ENCODE measurements at places on chromosomes 7 and 10. TPM values are rescaled to one million over a fixed set of nuclear protein-coding genes. Genes with fewer than 3 reads are reported as not detected.

CREB5 gene
- polyA plus RNA-seq: 8.2 TPM

LIPJ gene
- polyA plus RNA-seq: not detected

KLF14 gene
- polyA plus RNA-seq: 0.27 TPM

GPR15LG gene
- not detected for polyA plus RNA-seq

ENTPD1 gene
- 0.47 TPM for polyA plus RNA-seq

IFRD1 gene
- polyA plus RNA-seq: 30.1 TPM

RELN gene
- polyA plus RNA-seq: 8.6 TPM

PNLIPRP1 gene
- polyA plus RNA-seq: not detected

KCNMA1 gene
- 70.0 TPM for polyA plus RNA-seq

FRMPD2 gene
- 0.16 TPM for polyA plus RNA-seq

UNCX gene
- polyA plus RNA-seq: not detected

ANAPC16 gene
- 46.0 TPM for polyA plus RNA-seq

LRRC17 gene
- 103 TPM for polyA plus RNA-seq

LRRTM3 gene
- not detected for polyA plus RNA-seq

GRCh38 chr7:95433952-95434556, 774 bp downstream of the PON2 start:
- DNase-seq: no peak

DNA sequence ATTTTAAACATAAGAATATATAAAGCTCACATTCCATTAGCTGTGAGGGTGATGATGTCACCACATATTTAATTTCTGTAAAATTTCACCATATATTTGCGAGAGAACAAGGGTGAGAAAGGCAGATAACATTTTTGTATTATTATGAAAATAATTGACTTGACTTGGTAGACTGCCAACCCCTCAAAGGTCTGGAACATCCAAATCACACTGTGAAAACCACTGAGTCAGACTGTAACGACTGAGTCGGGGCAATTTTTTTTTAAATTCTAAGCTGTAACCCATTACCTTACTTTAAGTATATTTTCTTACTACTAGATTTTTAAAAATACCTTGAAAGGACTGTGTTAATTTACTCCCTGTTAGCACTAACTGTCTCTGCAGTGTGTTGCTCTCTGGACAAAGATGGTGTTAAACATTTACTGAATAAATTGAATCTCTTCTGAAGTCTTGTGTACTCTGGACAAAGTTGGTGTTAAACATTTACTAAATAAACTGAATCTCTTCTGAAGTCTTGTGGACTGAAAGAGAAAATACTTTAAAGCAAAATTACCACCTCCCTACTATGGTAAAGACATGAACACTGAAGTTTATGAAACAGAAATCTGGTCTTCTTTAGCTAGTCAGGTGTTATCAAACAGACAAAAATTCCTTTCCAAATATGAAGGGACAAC, 14.1 kb downstream of the PDZD8 start:
- DNase-seq: peak; percentile 31

DNA sequence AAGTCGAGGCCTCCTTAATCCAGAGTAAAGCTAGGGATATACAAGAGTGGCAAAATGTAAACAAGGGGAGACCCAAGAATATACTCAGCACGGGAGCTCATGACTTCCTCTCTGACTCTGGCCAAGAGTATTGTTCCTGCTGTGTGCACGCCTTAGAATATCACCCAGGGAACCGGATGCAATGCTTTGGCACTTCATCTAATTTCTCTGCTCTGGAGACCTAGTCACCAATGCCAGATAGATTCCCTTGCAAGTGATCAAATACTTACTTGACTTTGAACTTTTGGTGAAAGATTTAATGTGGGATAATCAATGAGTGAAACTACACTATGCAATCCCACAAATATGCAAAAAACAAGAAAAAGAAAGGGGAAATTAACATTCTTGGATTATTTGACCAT, 695.5 kb downstream of the INHBA start:
- DNase-seq: peak; percentile 77

DNA sequence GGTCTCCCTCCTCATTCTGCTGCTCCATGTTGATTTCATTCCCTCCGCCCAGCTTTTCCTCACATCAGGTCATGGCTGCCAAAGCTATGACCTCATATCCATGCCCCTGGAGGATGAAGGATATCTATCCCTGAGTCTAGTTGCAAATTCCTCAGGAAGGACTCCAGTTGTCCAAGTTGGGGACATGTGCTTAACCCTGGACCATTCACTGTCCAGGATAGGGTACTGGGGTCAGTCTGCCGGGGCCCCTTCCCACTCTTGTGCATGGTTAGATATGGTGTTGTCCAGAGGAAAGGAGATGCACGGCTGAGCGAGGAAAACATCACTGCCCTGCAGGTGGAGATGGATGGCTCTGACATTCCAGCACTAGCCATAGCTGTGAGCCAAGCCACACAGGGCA, 51.9 kb upstream of the COMTD1 start:
- peak; percentile 12 for DNase-seq

DNA sequence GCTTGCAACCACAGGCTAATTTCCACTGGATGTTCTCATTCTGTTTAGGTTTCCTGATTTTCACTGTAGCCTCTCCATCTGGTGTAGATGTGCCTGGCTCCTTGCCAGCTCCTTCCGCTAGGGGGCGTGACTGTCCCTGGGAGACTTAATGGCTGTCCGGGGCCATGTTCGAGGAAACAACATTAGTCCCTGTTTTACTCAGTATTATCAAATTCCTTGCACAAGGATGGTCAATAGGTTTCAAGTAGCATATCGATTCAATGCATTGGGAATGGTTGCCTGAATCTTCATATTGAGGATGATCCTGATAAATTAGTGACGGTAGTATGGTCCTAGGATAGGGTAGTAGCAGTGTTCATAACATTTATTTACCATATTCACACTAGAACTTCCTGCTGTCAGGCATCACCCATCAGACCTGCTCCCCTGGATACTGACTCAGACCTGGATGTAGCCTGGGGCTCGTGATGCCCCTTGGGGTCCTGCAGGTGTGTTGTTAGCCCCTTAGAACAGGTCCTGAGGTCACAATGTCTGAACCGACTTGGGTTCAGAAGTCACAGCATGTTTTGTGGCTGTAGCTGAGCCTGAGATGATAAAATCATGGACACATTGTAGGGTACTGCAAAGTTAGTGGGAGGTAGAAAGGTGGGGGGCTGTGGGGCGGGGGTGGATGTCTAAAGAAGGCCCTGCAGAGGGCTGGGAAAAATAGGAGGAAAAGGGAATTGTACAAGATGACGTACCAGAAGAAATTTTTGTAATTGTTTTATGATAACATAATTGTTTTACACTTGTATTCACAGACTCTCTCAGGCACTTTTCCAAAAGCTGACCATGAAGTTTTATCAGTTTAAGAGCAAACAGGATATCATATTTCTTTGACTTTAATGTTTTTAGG, 8.9 kb upstream of the EXOC6 start:
- peak; percentile 68 for DNase-seq

GRCh38 chr7:1988533-1988930, 244.2 kb downstream of the MAD1L1 start:
- DNase-seq: no peak

GRCh38 chr10:49572594-49573114, 33.7 kb upstream of the ERCC6 start:
- DNase-seq: no peak

GRCh38 chr10:89091496-89091895, 100.9 kb downstream of the FAS start:
- peak; percentile 24 for DNase-seq

DNA sequence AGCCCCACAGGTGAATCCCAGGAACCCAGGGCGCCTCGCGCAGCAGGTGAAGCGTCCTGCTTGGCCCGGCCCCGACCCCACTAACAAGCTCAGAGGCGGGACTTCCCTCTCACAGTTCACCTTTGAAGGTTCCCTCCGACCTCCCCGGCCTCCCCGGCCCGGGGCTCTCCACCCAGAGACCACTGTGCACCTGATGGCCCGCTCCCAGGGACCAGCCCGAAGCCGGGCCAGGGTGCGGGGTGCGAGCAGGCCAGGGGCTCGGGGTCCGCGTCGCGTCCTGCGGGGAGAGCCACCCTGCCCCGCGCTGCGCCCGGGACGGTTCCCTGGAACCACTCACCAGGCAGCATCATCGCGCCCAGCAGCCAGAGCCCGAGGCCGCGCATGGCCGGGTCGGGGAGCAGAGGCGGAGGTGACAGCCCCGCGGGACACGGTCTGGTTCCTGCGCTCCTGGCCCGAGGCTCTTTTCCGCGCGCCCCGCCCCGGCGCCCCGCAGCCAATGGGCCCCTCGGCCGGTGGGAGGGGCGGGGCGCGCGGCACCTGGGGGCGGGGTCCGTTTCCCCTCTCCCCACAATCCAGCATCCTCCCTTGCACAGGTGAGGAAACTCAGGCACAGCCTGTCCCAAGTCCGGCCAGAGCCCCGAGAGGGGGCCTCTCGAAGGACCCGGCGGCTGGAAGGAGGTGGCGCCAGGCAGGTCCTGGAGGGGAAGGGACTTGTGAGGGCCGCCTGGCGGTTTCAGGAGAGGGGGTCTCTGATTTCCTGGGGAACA, at the start of gene ADAM8:
ADAM8 (minus strand) TSS at position 434 of the 767 bp plus-strand sequence; CDS start at position 383, 51 bp downstream.
- DNase-seq: no peak

DNA sequence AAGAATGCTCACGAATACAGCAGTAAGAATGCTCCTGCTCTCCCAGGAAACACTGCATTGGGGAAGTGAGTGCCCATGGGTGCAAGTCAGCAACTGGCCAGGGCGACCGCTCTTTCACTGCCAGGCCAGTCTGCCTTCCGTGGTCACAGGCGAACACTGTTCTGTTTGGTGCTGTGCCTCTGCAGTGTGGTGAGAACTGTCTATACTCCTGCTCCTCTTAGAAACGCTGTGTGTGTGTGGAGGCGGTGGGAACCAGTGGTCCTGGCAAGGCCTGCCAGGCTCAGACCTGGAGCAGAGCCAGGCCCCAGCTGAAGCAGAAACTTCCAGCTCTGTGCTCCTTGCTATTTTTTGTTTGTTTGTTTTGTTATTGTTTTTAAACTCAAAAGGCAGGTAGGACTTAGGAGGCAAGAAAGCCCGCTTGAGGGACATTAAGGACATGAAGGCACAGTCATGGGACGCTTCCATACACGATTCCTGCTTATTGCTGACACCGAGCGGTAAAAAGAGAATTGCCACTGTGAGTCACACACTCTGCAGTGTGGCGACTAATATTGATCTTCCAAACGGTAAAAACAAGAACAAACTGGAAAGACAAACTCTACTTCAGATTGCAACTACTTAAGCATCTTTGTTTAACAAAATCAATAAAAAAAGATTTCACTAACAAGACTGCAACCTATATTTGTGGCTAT, 430.8 kb downstream of the DNAJB6 start:
- no peak for DNase-seq

GRCh38 chr10:34845070-34845469, 30.0 kb upstream of the PARD3 start:
- DNase-seq: peak; percentile 6

DNA sequence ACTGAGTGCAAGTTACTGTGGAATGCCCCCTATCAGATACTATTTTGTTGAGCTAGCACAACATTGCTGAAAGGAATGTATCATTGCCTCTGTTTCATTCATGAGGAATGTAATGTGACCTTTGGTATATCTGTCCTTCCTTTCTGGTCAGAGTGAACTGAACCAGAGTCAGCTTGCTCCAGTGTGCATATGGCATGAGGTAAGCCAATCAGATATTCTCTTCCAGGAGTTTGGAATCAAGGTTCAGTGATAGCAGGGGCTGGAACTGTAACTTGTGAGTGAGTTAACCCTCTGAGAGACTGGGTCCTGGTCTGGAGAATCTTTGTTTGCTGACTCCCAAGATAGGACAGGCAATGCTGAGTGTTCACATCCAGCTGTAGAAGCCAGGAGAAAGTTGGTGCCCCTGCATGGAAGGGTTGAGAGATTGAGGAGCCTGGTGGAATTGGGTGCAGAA, 45.3 kb upstream of the OSBPL3 start:
- peak; percentile 95 for DNase-seq

DNA sequence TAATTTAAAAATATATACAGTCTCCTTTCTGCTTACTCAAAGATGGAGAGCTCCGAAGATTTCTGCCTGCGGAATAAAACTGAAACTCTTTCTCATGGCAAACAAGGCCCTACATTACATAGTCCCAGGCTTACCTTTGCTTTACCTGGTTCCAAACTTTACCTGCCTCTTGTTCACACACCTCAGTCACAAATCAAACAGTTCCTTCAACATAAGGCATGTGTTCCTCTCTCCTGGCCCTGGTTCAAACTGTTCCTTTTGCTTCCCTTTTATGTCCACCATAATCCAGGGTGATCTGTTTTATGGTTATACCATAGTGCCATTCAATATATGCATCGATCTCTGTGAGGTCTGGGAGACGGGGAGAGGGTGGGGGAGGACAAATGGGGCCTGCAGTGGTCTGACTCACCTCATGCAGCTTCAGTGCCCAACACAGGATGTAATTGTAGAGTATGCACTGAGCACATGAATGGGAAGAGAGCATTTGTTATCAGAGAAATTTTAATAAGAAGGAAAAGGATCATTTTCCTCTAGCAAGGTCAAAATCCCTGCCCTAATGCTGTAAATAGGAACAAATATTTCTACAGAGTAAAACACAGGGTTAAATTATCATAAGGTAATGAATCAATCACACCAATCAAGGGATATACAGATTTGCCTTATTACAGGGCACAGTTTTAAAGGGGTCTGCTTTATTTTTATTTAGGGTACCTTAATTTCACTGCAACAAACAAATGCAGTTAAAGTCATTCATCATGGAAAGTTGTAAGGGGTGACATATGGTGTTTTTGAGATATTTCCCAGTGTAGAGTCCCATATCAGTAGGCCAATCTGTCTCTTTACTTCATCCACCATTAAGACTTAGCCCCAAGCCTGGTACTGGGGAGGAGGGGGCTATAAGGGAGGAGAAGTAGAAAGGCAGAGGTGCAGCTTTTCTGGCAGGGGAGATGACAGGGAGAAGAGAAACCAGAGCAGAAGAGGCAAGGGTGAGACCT, 88.8 kb upstream of the PDE1C start:
- DNase-seq: no peak

GRCh38 chr10:128723631-128724205, 597.5 kb upstream of the MKI67 start:
- no peak for DNase-seq

DNA sequence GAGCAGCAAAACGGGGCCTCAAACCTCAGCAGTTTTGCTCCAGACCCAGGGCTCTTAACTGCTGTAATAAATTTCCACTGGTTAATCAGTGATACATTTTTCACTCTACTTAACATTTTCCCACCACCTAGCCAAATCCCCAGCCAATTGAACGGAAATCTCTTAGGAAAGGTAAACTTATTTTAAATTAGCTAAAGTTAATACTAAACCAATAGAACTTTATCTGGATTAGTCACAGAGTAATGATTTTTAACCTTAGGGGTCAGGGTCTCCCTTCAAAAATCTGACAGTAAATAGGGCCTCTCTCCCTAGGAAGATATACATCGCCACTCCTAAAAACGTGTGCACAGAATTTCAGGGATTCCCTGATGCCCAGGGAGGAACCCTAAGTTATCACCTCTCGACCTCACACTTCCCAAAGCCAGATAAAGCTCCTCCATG, 87.4 kb upstream of the KMT2E start:
- DNase-seq: no peak

GRCh38 chr7:105885387-105886111, 9.2 kb upstream of the ATXN7L1 start:
- peak; percentile 4 for DNase-seq

DNA sequence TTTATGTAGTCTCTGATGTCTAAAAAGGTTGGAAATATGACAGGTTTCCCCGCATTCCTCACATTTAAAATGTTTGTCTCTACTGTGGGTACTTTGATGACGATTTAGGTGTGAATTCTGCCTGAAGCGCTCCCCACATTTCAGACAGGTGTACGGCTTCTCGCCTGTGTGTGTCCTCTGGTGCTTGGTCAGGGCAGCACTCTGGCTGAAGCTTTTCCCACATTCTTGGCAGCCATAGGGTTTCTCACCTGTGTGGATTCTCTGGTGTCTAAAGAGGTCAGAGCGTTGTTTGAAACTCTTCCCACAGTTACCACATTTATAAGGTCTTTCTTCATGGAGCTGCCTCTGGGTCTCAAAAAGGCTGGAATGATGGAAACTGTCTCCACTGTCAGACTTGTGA, 6.3 kb downstream of the ZNF394 start:
- DNase-seq: no peak

Measured in fibroblast of lung (primary cell).